ENCODE measurements at places on chromosomes 16 and 17. TPM values are rescaled to one million over a fixed set of nuclear protein-coding genes. Genes with fewer than 3 reads are reported as not detected.
A peak's percentile ranks its signal among the peaks of the same experiment; 100 is the strongest.

- no peaks in the 10 kb centered on the region for H3K27me3 ChIP-seq
- no peak overlapping the region for H3K4me3 ChIP-seq
- no peak for DNase-seq
Measured at GRCh38 chr16:66899310-66899944, 19.1 kb downstream of the PDP2 start.

SSTR5 gene
- 0.22 TPM for total RNA-seq

- peak overlapping the region; percentile 32 for H3K4me3 ChIP-seq
- H3K36me3 ChIP-seq: peaks cover 16% of the 10 kb centered on the region
- H3K27ac ChIP-seq: no peak overlapping the region
- peaks cover 21% of the 10 kb centered on the region for H3K4me1 ChIP-seq
- peak; percentile 73 for DNase-seq
Measured at GRCh38 chr17:4858882-4859260, 25.7 kb downstream of the MINK1 start.

METRN gene
- 28.9 TPM for total RNA-seq

DNA sequence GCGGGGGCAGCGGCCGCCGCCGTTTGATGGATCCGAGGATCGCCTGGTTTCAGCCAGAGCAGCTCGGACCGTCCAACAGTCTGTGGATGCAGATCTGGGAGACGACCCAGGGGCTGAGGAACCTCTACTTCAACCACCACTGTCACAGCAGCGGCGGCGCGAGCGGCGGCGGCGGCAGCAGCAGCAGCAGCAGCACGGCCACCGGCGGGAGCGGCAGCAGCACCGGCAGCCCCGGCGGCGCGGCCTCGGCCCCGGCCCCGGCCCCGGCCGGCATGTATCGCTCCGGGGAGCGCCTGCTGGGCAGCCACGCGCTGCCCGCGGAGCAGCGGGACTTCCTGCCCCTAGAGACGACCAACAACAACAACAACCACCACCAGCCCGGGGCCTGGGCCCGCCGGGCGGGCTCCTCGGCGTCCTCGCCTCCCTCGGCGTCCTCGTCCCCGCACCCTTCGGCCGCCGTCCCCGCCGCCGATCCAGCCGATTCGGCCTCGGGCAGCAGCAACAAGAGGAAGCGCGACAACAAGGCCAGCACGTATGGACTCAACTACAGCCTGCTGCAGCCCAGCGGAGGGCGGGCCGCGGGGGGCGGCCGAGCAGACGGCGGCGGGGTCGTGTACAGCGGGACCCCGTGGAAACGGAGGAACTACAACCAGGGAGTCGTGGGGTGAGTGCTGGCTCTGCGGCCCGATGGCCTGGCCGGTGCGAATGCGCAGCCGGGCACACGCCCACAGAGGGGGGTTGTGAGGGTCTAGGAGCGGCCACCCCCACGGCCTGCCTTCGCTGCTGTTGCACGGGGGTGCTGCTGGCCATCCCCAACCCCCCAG, 702 bp downstream of the TENT4B start:
- H3K36me3 ChIP-seq: no peaks in the 10 kb centered on the region
- H3K27ac ChIP-seq: no peak overlapping the region
- H3K27me3 ChIP-seq: no peaks in the 10 kb centered on the region

DNA sequence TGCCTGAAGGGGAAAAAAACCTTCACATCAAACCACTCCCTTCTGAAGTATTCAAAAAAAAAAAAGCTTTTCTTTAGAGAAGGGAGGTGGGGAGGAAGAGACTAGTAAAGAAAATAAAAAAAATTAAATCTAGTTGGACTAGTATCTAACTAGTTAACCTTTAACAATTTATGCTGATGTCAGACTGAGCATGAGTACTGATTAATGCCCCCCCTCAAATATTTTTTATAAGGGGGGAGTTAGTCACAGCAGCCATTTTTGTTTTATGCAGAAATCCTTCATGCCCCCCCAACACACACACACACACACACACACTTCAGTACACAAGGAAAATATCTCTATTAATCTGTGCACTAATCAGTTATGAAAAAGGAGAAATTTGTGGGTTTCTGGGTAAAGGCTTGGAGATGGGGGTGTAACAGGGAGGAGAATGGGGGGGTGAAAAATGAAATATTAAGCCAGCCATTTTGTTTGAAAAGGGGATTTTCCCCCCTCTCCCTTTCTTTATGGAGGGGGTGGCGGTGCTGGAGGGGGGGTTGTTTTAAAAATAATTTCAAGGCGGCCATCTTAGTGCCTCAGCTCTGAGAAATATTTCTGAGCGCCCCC, 4.7 kb upstream of the CHD3 start:
- no peaks in the 10 kb centered on the region for H3K27me3 ChIP-seq
- H3K36me3 ChIP-seq: peaks cover 4% of the 10 kb centered on the region
- H3K4me1 ChIP-seq: no peaks in the 10 kb centered on the region
- H3K4me3 ChIP-seq: peak overlapping the region; percentile 60

- H3K27me3 ChIP-seq: no peaks in the 10 kb centered on the region
- no peak overlapping the region for H3K27ac ChIP-seq
- no peaks in the 10 kb centered on the region for H3K4me1 ChIP-seq
- H3K36me3 ChIP-seq: no peaks in the 10 kb centered on the region
- no peak overlapping the region for H3K4me3 ChIP-seq
- no peak for DNase-seq
Measured at GRCh38 chr17:7790150-7790549, 43.9 kb upstream of the KDM6B start.

CMIP gene
- 48.2 TPM for total RNA-seq

- DNase-seq: peak; percentile 96
- peak overlapping the region; percentile 82 for H3K27ac ChIP-seq
- H3K4me1 ChIP-seq: peaks cover 22% of the 10 kb centered on the region
- no peaks in the 10 kb centered on the region for H3K36me3 ChIP-seq
- H3K4me3 ChIP-seq: peak overlapping the region; percentile 68
Measured at GRCh38 chr16:75252946-75253911, 1.8 kb upstream of the BCAR1 start.

CFAP97D1 gene
- not detected for total RNA-seq
